CD14-positive monocyte (primary cell): ENCODE measurements at places on chromosomes 4 and X. TPM values are rescaled to one million over a fixed set of nuclear protein-coding genes. Genes with fewer than 3 reads are reported as not detected.

GRCh38 chr4:16437836-16438235 lies 211.6 kb upstream of the TAPT1 start:
- DNase-seq = no peak

GRCh38 chr4:138389976-138390685 lies 148.0 kb upstream of the SLC7A11 start:
- DNase-seq = peak; percentile 65

- no peak for DNase-seq
Measured at GRCh38 chr4:119130365-119131065, 5.1 kb upstream of the MYOZ2 start.

DNA sequence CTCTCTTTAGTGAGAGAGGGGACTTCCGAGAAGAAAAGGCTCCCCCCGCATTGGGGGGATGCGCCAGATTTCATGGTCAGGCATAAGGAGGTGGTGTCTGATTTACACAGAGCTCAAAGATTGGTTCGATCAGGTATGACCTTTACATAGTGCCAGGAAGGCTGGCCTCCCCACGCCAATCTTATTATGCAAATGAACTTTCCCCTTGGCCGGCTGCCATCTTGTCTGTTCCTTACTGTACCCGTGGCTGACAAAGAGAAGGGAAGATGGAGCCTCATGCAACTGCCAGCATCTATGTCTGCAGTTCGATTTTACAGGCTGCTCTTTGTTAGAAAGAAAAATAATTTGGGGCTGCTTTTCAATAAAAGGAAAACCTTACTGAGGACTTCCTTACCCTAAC lies 197.2 kb downstream of the GPM6A start:
- no peak for DNase-seq

GRCh38 chr4:164012396-164013027 lies 518.0 kb downstream of the TMA16 start:
- no peak for DNase-seq

DNA sequence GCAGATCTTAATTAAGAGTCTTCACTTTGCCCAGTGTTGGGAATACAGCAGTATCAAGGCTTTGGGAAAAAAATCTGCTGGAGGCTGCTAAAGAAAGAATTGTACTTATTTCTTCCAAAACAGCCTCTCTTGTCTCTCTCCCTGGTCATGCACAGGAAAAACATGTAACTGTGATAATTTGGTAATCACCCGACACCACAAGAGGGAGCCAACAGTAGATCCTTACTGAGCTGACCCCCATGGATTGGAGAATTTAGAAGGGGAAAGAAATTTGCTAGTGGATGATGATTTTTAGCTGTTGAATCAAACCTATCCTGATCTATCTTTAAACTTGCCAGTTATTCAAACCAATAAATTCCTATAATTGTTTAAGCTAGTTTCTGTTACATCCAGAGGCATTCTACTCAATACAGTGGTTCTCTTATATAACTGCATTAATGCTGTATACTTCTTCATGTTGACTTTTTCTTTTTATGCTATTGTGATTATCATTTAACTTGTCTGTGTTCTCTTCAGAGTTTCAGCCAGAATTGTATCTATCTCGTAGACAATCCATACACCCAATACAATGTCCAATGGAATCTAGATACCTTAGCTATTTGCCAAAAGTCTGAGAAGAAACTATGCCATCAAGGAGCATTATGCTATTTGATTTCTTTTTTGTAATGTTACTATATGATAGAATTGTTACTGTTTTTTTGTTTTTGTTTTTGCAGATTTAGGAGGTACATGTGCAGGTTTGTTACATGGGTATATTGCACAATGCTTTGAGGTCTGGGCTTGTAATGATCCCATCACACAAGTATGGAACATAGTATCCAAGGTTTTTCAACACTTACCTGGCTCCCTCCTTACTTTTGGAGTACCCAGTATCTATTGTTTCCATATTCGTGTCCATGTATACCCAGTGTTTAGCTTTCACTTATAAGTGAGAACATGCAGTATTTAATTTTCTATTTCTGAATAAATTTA lies 31.3 kb upstream of the ARHGEF38 start:
- DNase-seq = no peak

DNA sequence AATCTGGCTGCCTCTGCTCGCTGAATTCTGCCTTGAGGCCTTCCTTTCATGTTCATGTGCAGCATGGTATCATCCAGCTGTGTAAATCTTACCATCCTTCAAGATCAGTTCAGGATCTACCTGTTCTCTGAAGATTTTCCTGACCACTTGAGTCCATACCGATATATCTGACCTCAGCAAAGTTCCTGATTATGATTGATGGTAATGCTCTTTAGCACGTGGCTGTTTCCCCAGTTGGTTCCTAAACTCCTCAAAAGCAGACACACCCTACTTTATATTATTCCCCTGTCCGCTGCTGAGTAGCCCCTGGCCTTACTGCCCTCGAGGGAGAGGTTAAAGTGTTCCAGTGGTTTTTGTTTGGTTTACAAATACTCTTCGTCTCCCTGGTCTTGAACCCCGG lies 20.0 kb downstream of the GALNT7 start:
- no peak for DNase-seq

GRCh38 chr4:140497747-140498636 lies at the start of gene MGAT4D:
TSS of gene MGAT4D (minus strand) at chr4:140498293. CDS start at chr4:140498222, 71 bp downstream.
- no peak for DNase-seq

GRCh38 chr4:168560184-168561180 lies 63.6 kb downstream of the PALLD start:
- DNase-seq = no peak

- DNase-seq = no peak
Measured at GRCh38 chr4:111959222-111959621, 186.0 kb upstream of the FAM241A start.

DNA sequence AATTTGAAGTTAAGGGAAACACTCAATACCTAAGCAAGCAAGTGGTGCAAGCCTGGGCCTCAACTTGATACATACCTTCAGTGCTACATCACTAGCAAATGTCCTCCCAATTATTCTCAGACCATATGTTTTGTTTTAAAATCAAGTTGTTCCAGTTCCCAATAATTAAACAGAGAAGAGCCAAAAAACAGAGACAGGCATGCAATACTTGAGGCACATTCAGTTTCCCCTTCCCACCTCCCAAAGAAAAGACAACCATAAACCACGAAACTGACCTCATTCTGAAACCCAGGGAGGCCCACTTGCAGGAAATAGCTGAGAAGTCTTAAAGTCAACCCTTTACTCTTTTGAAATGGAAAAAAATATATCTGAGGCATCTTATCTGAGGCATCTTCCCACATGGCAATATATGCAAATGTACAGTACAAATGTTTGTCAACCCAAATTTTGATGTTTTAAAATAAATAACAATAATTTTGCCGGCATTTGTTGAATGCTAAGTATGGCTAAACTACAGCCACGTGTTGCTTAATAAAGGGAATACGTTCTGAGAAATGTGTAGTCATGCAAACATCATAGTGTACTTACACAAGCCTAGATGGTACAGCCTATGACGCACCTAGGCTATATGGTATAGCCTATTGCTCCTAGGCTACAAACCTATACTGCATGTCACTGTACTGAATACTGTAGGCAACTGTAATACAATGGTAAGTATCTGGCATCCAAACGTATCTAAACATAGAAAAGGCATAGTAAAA lies 147.5 kb downstream of the TSPAN5 start:
- no peak for DNase-seq

- DNase-seq = no peak
Measured at GRCh38 chr4:39975488-39976089, 2.1 kb downstream of the PDS5A start.

- no peak for DNase-seq
Measured at GRCh38 chrX:155262970-155263754, 1.1 kb downstream of the RAB39B start.

DNA sequence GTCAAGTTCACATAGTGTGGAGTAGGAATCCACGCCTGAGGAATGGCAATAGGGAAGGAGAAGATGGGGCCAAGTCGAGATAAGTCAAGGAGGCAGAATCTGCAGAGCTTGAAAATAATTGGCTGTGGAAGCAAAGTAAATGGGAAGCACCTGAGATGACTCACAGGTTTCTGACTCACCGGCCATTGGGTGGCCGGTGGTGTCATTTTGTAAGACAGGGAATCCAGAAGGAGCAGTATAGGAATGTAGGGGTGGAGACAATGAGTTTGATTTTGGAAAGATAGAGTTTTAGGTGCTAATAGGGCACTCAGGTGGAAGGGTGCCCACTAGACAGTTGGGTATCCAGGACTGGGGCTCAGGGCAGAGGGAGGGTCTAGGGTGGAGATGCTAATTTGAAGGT lies 201.0 kb upstream of the MAMLD1 start:
- no peak for DNase-seq

GRCh38 chrX:47562615-47563243 lies 1.7 kb downstream of the ARAF start:
- no peak for DNase-seq

- no peak for DNase-seq
Measured at GRCh38 chr4:129970801-129971200, 874.8 kb downstream of the C4orf33 start.

DNA sequence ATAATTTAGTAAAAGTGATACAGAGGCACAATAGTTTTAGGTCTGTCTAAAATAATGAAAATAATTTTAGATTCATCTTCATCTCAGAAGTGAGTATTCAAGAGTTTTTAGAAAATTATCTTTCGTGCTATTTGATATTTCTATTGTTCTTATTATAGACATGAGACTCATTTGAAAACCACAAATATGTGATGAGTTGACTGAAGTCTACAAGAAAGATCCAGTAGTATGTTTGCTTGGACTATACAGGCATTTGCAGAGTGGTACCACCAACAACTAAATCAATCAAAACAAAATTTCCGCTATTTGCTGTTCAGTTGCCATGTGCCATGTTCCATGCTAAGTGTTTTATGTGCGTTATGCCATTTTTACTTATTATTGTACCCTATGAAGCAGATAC lies 1318.5 kb downstream of the STIM2 start:
- DNase-seq = no peak

DNA sequence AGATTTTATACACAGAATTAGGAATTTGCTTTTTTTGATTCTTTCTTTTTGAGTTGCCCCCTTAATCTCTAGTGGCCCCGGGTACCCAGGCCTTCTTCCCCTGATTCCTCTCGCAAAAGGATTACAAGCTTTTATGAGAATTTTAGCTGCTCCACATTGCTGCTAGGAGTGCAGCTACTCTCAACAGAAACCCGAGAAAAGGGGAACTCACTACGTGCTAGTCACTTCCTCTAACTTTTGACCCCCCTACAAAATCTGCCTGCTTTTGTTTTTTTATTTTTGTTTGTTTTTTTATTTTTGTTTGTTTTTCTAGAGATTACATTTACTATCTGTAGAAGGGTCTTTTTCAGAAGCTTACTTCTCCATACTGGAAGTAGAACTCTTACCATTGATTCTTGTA lies 64.1 kb downstream of the ZNF81 start:
- DNase-seq = peak; percentile 25

GRCh38 chrX:72545990-72546389 lies 26.7 kb downstream of the HDAC8 start:
- DNase-seq = no peak

DNA sequence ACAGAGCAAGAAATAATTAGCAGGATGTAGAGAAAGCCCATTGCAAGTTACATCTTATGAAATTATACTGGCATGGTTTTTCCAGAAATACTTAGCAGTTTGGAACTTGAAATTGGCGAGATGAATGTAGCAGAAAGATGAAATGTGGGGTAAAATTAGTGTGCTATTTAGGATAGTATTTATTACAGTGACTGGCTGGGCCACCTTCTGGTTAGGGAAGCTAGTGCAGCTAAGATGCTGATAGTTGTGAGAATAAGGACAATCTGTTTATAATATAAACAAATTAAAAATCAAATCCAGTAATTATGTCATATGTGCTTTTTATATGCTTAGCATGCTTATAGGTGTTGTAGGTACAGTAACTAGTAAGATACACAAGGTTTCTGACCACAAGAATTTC lies 74.8 kb downstream of the IL15 start:
- DNase-seq = peak; percentile 38

- DNase-seq = no peak
Measured at GRCh38 chrX:69192603-69193002, 27.4 kb upstream of the PJA1 start.

DNA sequence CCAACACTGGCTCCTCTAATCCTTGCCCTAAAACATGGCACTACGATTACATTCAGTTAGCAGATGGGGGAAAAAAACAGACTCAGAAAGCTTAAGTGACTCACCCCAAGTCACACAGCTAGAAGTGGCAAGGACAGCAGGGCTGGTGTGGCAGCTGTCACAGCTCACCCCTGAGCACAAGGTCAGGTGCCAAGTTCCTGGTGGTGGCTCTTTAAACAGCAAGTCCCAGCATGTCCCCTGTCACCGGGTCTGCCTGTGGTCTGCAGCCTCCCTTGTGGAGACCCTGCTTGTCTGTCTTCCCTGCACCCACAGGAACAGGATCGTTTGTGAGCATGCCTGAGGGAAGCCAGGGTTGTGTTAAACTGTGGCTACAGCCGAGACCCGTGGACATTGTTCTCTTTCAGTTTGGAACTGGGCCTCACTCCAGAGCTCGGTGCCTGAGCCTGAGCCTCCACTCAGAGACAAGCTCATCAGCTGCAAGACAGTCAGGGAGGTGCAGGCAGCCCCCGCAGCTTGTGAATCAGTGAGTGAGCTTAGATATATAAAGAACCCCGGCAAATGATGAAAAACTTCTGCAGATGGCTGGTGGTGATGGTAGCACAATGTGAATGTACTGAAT lies 260.8 kb downstream of the BCOR start:
- no peak for DNase-seq

DNA sequence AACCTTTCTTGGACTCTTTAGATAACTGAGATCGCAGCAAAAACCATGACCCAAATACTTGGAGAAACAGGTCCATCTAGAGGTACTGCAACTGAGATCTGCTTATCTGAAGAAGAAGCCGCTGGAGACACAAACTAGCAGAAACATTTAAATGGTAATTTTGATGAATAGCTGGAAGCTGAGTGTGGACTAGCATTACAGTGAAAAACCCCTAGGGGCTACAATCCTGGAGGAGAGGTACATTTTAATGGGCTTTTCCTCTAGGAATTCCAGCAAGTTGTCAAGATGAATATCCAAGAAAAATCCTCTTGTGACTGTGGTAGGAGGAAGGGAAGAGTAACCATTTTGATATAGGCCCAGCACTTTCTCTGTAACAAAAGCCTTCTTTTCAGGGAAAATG lies 592.5 kb upstream of the GRIA3 start:
- no peak for DNase-seq

DNA sequence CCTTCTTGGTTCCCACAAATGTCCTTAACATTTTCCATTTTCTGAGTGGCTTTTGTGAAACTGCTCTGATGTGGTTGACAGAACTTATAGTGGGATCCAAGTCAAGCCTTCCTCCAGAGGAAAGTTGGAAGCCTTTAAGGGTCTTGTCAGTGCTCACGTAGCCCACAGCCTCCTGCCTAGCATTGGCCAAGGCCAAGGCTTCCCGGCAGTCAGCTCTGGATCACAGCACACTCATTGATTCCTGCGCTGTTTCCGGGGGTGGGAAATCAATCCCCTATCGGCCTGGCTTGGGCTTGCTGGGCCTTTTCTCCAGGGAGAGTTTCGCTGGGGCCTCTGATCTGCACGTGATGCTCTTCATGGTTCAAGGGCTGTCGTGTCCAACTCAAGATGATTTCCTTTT lies 76.1 kb downstream of the SLC9A6 start:
- DNase-seq = no peak

Gene GYPB
- polyA plus RNA-seq = not detected

Gene AKAP4
- polyA plus RNA-seq = not detected

Gene TEX13B
- not detected for polyA plus RNA-seq

Gene HPSE
- polyA plus RNA-seq = 65.8 TPM

Gene ASMT
- polyA plus RNA-seq = not detected

Gene ASB12
- not detected in 2 replicates for polyA plus RNA-seq

Gene RBMXL3
- polyA plus RNA-seq = not detected

Gene SPANXN3
- polyA plus RNA-seq = not detected in 2 replicates
